Uterus (tissue), 4 donors: ENCODE measurements at places on chromosomes 11 and 22. TPM values are rescaled to one million over a fixed set of nuclear protein-coding genes. Genes with fewer than 3 reads are reported as not detected.
A peak's percentile ranks its signal among the peaks of the same experiment; 100 is the strongest.

DNA sequence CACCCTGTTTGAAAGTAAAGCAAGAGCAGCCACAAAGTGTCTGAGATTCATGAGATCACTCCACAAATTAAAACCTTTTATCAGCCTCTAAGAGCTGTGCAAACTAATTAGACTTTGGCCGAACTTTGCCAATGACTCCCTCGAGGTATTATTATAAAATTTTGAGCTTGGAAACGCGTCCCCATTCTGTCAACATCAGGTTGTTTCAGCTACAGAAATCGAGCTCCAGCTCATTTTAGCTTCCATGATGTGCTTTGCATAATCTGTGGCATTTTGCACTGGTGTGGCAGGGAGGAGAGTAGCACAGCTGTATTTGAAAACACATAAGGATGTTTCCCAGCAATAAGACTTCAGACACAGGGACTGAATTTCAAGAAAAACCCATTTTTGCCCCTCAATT, 872.2 kb downstream of the NTM start:
- DNase-seq = no peak
- H3K36me3 ChIP-seq = no peaks in the 10 kb centered on the region
- H3K27ac ChIP-seq = no peak overlapping the region
- no peaks in the 10 kb centered on the region for H3K4me1 ChIP-seq
- H3K27me3 ChIP-seq = no peaks in the 10 kb centered on the region

GRCh38 chr11:109590782-109591181, 168.8 kb downstream of the C11orf87 start:
- no peaks in the 10 kb centered on the region for H3K27me3 ChIP-seq
- H3K36me3 ChIP-seq = no peaks in the 10 kb centered on the region
- no peak for DNase-seq
- H3K4me1 ChIP-seq = no peaks in the 10 kb centered on the region

The PAMR1 gene
- 26.8 TPM for total RNA-seq

The ADAMTS8 gene
- 2.3 TPM for total RNA-seq

The PRCP gene
- 206 TPM for total RNA-seq

The PLAAT2 gene
- total RNA-seq = not detected

- no peak overlapping the region for H3K4me3 ChIP-seq
- H3K27me3 ChIP-seq = no peaks in the 10 kb centered on the region
- no peaks in the 10 kb centered on the region for H3K36me3 ChIP-seq
- no peaks in the 10 kb centered on the region for H3K4me1 ChIP-seq
Measured at GRCh38 chr11:82960779-82961143, 59.2 kb downstream of the DDIAS start.

- no peak overlapping the region for H3K4me3 ChIP-seq
- no peak for DNase-seq
- no peaks in the 10 kb centered on the region for H3K36me3 ChIP-seq
- H3K27me3 ChIP-seq = no peaks in the 10 kb centered on the region
- H3K27ac ChIP-seq = no peak overlapping the region
Measured at GRCh38 chr11:96614846-96615245, 225.0 kb downstream of the JRKL start.

The SMC1B gene
- not detected for total RNA-seq

The KCNJ11 gene
- not detected for total RNA-seq

GRCh38 chr11:127059286-127059685, 58.7 kb upstream of the KIRREL3 start:
- no peaks in the 10 kb centered on the region for H3K27me3 ChIP-seq
- no peaks in the 10 kb centered on the region for H3K36me3 ChIP-seq
- H3K4me3 ChIP-seq = no peak overlapping the region
- DNase-seq = no peak

The CD6 gene
- total RNA-seq = not detected

- H3K27me3 ChIP-seq = no peaks in the 10 kb centered on the region
- H3K36me3 ChIP-seq = no peaks in the 10 kb centered on the region
- no peaks in the 10 kb centered on the region for H3K4me1 ChIP-seq
Measured at GRCh38 chr11:129723146-129723760, 92.4 kb upstream of the TMEM45B start.

The CD248 gene
- total RNA-seq = 77.4 TPM

DNA sequence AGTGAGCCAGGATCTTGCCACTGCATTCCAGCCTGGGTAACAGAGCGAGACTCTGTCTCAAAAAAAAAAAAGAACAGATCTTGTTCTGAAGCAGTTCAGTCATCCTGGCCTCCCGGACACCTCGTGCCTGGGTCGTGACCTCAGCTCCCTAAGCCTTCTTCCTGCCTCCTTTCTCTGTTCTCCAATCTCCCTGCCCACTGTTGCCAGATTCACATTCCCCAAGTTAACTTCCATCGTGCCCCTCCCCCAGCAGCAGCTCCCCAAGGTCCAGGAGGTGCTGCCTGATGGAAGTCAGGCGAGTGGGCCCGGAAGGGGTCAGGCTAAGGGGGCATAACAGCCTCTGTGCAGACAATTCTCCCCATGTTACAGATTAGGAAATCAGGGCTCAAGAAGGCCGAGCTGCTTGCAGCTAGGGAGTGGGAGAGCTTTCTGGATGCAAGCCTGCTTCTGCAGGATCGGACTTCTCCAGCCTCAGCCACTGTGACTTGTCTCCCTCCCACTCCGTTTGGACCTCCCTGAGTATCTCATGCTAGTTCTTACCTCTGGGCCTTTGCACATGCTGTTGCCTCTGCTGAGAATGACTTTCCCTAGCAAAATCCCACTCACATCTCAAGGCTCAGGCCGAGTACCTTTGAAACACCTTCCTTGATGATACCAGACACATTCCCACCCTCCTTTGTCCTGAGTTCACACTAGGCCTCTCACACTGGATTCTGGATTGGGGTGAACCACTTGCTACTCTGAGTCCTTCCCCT, 14.3 kb upstream of the TMEM184B start:
- no peaks in the 10 kb centered on the region for H3K27me3 ChIP-seq
- H3K36me3 ChIP-seq = no peaks in the 10 kb centered on the region

- H3K27me3 ChIP-seq = no peaks in the 10 kb centered on the region
- no peaks in the 10 kb centered on the region for H3K36me3 ChIP-seq
- no peaks in the 10 kb centered on the region for H3K4me1 ChIP-seq
- H3K4me3 ChIP-seq = no peak overlapping the region
Measured at GRCh38 chr22:39723463-39723862, 152.9 kb downstream of the CACNA1I start.

- no peak overlapping the region for H3K27ac ChIP-seq
- no peak overlapping the region for H3K4me3 ChIP-seq
- H3K36me3 ChIP-seq = no peaks in the 10 kb centered on the region
- no peak for DNase-seq
- H3K4me1 ChIP-seq = no peaks in the 10 kb centered on the region
Measured at GRCh38 chr11:120133216-120134105, 4.5 kb downstream of the TRIM29 start.

DNA sequence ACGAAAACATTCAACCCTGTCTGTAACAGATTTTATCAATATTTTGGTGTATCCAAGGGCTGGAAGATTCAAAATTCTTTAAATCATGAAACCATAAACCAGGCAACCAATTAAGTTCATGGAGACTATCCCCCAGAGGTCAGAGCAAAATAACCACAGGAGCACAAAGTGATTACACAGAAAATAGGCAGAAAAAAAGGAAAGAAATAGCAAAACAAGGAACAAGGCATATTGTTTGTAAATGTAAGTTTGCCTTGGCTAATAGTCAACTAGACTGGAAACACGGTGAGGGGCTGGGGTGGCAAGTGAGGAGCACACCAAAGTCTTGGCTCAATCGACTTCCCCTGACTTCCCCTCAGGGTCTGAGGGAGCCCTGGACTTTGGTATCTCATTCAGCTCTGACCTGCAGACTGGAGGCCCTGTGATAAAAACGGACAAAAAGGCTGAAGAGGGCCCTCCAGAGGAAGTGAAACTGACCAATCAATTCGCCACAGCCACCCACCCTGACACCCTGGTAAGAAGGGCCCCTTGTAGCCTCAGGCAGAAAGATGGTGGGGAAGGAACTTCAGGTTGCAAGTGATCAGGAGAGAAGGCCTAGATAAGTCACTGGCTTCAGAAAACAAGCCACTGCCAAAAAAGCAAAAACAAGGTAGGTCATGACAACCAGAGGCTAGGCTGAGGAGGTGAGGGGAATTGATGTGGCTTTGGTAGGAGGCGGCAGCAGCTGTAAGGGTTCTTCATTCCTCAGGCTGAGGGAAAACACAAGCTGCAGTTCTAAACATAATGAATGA, 1.8 kb downstream of the SIK3 start:
- peak overlapping the region; percentile 99 for H3K27ac ChIP-seq
- H3K4me1 ChIP-seq = no peaks in the 10 kb centered on the region
- H3K36me3 ChIP-seq = no peaks in the 10 kb centered on the region
- no peaks in the 10 kb centered on the region for H3K27me3 ChIP-seq
- no peak for DNase-seq

GRCh38 chr11:64018310-64018709, 17.4 kb upstream of the FLRT1 start:
- DNase-seq = no peak
- H3K4me3 ChIP-seq = no peak overlapping the region
- H3K4me1 ChIP-seq = no peaks in the 10 kb centered on the region
- no peaks in the 10 kb centered on the region for H3K27me3 ChIP-seq

DNA sequence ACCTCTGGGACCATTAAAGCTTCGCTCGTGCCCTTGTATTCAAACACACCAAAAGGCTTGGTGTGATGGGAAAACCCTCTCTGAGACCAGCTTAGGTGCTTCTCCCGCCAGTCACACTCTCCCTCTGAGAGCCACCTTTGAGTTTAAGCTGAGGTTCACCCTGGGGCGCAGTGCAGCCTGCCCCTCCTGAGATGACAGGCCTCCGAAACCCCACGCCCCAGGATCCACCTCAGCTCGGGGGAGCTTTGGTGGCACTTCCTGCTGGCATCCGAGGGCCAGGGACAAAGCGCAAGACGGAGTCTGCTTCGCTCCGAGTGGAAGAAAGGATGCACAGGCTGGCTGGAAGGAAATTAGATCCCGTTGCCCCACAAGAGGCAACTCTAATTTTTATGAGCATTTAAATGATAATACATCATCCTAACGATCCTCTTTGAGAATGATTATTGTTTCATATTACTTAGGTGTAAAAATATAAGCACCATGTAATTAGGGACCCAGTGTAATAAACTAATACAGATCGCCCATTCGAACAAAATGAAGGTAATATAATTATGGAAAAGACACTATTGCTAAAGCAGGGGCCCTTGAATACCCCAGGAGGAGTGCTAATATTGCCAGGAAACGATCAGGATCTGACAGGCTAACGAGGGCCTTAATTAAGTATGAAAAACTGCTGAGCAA, 134.7 kb downstream of the CEP164 start:
- no peak for DNase-seq
- H3K27me3 ChIP-seq = no peaks in the 10 kb centered on the region
- H3K4me1 ChIP-seq = no peaks in the 10 kb centered on the region
- H3K36me3 ChIP-seq = no peaks in the 10 kb centered on the region
- no peak overlapping the region for H3K4me3 ChIP-seq

DNA sequence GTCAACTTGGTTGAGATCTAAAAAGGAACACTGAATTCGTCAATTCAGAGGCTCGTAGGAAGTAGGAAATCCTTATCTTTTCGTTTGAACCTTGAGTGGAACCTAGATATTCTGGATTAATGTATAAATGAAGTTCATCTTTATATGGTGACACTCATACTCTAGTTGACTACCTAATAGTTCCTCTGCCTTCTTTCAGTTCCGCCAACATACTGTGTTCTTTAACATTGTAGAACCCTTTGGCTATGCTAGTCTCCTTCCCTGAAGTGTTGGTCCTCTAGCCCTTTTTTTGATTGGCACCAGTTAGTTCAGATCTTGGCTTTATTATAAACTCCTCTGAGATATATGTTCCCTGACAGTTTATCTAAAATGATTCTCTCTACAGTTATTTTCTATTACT, 1.5 kb downstream of the ATM start:
- H3K4me1 ChIP-seq = peaks cover 7% of the 10 kb centered on the region
- no peaks in the 10 kb centered on the region for H3K36me3 ChIP-seq
- DNase-seq = no peak
- peak overlapping the region; percentile 78 for H3K4me3 ChIP-seq
- H3K27me3 ChIP-seq = no peaks in the 10 kb centered on the region

DNA sequence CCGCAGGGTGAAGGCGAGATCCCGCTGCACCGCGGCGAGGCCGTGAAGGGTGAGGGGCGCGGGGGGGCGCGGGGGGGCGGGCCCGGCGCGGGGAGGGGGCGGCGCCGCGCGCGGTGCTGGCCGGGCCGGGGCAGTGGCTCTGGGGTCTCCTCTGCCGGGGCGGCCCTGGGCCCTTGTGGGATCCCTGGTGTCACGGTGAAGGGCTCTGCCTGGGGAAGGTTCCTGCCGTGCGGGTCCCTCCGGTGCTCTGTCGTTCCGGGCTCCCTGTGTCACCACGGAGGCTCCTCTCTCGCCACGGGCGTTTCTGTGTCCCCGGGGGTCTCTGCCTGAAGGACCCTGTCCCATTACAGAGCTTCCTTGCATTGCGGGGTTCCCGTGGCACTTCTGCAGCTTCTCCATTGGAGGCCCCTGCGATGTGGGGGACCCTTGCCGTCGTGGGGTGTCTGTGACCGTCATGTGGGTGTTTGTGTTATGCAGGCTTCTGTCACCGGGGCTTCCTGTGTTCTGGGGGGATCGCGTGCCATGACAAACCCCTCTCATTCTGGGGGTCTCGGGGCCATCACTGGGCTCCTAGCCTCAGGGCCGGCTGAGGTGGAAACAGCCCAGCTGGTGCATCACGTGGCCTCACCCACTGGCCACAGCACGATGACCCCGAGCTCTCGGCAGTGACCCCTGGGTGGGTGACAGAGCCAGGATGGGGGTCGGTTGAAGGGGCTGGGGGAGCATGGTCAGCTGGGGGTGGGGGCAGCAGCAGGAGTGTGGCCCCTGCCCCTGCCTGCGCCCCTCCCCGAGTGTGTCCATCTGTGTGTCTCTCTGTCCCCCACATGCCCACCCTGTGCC, 25.3 kb downstream of the SHANK3 start:
- H3K27me3 ChIP-seq = peaks cover 4% of the 10 kb centered on the region
- H3K4me3 ChIP-seq = peak overlapping the region; percentile 13
- no peaks in the 10 kb centered on the region for H3K36me3 ChIP-seq
- no peak overlapping the region for H3K27ac ChIP-seq
- DNase-seq = no peak

The TEX12 gene
- total RNA-seq = not detected

The OR8D4 gene
- total RNA-seq = not detected

GRCh38 chr11:33055375-33055774, 16.0 kb downstream of the TCP11L1 start:
- H3K4me3 ChIP-seq = no peak overlapping the region
- no peak for DNase-seq
- H3K4me1 ChIP-seq = no peaks in the 10 kb centered on the region
- no peaks in the 10 kb centered on the region for H3K36me3 ChIP-seq
- H3K27me3 ChIP-seq = no peaks in the 10 kb centered on the region

The SLC22A6 gene
- not detected for total RNA-seq

The P4HA3 gene
- 0.51 TPM for total RNA-seq
